Fibroblast of pulmonary artery (primary cell): ENCODE measurements at places on chromosomes 5 and 9.

GRCh38 chr5:41161271-41161670, 52.1 kb downstream of the C6 start:
- DNase-seq, result peak; percentile 46

GRCh38 chr5:134982230-134982629, 14.5 kb downstream of the CATSPER3 start:
- DNase-seq, result no peak

DNA sequence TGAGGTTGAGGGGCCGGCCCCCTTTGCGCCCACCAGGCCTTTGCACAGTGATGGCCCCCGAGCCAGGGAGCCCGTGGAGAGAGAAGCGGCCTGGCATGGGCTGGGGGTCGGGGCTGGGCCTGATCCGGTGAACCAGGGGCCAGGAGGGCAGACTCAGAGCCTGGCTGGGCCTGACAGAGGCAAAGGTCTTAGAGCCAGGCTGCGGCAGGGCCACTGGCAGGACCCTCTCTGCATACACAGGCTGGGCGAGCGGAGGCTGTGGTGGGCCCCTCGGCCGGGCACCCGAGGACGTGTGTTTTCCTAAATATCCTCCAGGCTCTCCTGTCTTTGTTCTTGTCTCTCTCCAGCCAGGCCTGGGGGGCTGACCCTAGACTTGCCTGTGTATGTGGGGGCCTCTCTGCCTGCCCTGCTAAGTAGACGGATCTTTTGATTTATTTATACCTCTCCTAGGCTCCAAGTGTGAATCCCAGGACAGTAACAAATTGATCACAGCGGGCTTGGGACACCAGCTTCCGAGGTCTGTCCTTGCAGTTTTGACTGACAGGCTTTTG, 933 bp downstream of the NEK6 start:
- DNase-seq, result no peak

DNA sequence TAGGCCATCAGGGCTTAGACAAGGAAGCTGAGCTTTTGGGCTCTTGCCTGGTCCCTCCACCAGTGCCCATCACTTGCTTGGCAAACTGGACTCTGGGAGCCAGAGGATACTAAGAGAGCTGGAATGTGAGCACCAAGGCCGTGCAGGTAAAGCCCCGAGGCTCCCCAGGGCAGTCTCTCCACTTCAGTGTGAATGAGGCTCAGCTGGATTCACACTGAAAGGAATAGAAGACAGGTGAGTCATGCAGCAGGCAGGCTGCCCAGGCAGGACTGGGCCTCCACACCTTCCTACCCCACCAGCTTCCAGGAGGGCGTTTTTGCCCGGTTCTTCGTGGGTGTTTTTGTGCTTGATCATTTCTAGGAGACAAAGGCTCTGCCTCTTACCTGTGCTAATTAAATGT, 7.3 kb upstream of the CTSV start:
- no peak for DNase-seq

GRCh38 chr9:100623969-100624368, 46.1 kb downstream of the CAVIN4 start:
- DNase-seq, result no peak

DNA sequence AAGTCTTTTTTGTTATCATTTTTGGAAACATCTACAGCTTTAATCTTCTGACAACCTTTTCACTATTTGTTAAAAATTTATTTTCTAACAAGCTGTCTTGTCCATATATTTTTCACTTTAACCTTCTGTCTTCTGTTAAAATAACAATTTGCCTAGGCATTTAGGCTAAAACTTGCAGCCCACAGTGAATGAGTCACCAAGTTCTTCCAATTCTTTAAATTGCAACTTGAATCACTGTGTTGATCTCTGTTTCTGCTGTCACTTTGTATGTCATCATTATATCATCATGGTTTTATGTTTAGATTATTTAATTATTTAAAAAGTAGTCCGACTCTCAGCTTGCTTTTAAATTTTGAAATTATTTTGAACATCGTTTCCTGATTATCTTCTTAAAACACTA, 473.8 kb upstream of the PTPRD start:
- DNase-seq, result peak; percentile 20

- no peak for DNase-seq
Observed at GRCh38 chr9:7067169-7067568, 309.4 kb downstream of the KDM4C start.

GRCh38 chr5:6742081-6742758, 29.0 kb downstream of the TENT4A start:
- no peak for DNase-seq

DNA sequence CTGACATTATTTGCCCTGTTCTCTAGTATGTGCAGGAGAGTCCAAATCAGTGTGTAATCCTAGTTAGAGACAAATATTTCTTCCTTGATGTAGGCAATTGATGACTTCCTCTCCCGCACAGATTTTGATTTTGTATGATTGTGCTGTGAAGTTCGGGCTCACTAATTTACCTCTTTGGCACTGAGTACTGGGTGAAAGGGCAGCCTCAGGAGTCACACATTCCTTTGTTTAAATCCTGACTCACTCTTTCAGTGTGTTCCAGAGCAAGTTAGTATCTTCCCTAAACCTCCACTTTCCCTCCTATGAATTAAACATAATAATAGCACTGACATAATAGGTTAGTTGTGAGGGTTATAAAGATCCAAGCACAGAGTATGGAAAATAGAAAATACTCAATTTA, 269.7 kb downstream of the ISL1 start:
- DNase-seq, result no peak

DNA sequence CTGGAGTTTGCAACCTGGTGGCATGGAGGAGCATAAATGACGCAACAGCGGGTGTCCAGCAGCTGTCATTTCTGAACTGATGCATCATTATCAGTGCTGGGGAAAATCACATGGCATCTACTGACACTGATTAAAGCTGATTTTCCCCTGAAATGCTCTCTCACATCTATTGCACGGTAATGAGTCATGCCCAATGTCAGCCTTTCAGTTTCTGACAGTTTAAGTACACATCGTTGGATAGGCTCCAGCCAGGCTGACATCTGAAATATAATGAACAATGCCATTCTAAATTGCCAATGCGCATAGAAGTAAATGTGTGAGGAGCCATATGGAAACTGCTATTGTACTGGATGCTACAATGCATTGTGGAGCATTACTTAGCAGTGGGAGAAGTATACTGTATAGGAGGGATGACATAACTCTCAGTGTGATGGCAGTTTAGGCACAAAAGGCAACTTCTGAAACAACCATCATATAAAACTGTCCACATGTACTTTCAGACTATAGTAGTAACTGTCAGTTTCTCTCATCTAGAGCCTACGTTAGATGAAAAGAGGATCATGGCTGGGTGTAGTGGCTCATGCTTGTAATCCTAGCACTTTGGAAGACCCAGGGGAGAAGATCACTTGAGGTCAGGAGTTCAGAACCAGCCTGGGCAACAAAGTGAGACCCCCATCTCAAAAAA, 389.3 kb upstream of the DMAC1 start:
- no peak for DNase-seq

- no peak for DNase-seq
Observed at GRCh38 chr5:179267071-179267670, 78.1 kb downstream of the ADAMTS2 start.

DNA sequence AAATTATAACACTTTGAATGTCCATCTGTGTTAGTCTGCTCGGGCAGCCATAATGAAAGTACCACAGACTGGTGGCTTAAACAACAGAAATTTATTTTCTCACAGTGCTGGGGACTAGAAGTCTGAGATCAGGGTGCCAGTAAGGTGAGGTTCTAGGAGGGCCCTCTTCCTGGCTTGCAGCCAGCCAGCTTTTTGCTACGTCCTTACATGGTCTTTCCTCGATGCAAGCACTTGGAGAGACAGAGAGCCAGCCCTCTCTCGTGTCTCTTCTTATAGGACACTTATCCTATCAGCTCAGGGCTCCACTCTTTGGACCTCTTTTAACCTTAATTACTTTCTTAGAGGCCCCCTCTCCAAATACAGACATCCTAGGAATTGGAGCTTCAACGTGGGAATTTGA, 351.8 kb downstream of the SPOCK1 start:
- no peak for DNase-seq

GRCh38 chr5:160266752-160267345, 37.5 kb downstream of the FABP6 start:
- no peak for DNase-seq

DNA sequence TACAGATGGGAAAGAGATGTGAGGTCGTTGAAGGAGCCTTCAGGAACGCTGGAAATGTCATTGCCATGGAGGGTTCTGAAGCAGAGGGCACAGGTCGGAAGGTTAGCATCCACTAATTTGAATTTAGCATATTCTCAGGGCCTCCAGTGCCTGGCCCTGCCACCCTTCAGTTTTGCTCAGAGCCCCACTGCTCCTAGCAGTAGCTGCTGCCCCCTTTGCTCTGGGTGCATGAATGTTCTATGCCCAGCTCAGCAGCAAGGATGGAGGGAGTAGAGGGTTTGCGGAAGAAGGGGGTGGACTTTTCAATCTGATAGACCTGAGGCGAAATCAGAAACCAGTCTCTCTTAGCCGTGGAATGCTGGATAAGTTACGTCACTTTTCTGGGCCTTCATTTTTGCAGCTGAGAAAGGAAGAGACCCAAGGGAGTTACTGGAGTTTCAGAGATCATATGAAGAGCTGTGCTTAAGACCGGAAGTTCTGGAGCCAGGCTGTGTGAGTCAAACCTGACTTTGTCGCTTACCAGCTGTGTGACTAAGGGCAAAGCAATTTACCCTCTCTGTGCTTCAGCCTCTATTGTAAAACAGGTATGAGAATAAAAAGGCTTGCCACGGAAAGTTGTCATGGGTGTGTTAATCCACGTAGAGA, 133.2 kb upstream of the PANK3 start:
- peak; percentile 97 for DNase-seq

DNA sequence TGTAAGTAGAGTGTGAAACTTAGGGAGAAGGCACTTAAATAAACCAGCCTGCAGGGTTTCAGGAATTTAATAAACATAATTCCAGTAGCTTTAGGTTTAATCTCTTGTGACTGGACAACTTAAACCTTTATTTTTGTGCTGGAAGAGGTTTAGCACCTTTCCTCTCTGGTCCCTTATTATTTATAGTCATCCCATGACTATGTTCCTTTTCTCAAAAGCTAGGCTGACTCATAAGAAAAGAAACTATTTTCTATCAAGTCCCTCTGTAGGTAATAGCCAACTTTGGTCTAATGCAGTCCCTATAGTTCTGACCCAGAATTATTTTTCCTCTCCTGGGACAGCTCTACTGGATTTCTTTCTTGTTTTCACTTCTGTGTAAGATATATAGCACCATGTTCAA, 588.9 kb downstream of the NR2F1-AS1 start:
- peak; percentile 4 for DNase-seq

- DNase-seq, result no peak
Observed at GRCh38 chr9:34983209-34983608, 6.3 kb upstream of the DNAJB5 start.
